Stimulated activated CD8-positive, alpha-beta memory T cell treated with anti-CD3 and anti-CD28 coated beads, Interleukin-15, amount 100 ng/mL, for 48 hours (primary cell): ENCODE measurements at places on chromosomes 1 and 21.

DNA sequence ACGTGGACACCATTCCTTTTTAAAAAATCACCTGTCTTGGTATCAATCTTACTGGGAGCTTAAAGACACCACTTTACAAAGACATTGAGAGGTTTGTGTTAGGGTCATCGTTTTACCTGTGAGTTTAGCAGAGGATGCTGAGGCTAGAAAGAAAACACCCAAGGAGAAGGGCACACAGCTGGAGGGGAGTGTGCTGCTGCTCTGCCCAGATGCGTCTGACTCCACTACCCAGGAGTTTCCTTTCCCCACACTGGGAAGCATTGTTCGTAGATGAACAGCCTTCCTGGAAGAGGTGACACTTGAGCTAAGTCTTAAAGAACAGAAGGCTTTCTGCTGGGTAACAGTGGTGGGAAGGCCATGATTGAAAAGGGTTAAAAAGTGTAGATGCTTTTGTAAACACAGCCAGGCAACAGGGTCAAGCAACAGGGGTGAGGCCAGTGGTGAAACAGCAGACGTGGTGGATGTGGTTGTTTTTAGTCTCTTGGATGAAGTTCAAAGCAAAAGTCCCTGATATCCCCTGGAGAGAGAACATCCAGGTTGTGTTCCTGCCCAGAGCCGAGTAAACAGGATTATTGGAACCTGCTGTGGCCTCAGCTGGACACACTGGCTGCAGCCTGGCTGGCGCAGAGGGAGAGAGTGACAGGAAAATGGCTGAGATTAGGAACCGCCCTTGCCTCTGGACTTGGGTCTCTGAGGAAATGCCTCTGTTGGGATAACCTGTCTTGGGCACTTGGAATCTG is 198.6 kb upstream of the JUN start:
- DNase-seq = no peak

- DNase-seq = no peak
These were observed 48.1 kb downstream of the BEND5 start for GRCh38 chr1:48728584-48728983.

GRCh38 chr1:107942814-107943213 is 22.2 kb downstream of the VAV3 start:
- DNase-seq = no peak

GRCh38 chr1:51750218-51750617 is 128.3 kb downstream of the NRDC start:
- no peak for DNase-seq

- no peak for DNase-seq
These were observed 62.4 kb upstream of the FAM3B start for GRCh38 chr21:41254090-41254700.

DNA sequence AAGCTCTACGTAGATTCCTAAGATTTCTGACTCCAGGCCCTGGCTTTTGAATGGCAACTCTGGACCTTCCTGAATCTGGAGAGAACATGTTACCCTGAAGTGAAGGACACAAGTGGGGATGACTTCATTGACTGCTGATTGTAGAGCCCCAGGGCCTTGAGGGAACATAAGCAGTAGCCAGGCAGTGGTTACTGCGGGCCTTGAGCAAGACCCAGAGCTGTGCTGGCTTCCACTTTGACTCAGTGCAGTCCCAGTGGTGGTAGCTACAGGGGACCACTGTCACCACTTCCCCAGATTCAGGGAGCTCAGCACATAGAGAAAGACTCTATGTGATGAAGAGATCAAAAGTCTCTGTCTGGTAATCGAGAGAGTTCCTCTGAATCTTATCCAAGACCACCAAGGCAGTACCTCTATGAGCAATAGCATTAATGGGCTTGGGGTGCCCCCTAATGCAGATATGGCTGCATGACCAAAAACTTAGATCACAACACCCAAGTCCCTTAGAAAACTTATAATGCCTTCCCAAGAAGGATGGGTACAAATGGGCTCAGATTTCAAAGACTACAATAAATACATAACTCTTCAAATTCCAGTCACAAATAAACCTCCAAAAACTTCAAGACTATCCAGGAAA is 1278.3 kb downstream of the AMY1C start:
- DNase-seq = no peak

GRCh38 chr1:17250601-17251000 is 1.7 kb downstream of the PADI3 start:
- no peak for DNase-seq

GRCh38 chr1:238343852-238344251 is 453.1 kb upstream of the ZP4 start:
- DNase-seq = no peak

DNA sequence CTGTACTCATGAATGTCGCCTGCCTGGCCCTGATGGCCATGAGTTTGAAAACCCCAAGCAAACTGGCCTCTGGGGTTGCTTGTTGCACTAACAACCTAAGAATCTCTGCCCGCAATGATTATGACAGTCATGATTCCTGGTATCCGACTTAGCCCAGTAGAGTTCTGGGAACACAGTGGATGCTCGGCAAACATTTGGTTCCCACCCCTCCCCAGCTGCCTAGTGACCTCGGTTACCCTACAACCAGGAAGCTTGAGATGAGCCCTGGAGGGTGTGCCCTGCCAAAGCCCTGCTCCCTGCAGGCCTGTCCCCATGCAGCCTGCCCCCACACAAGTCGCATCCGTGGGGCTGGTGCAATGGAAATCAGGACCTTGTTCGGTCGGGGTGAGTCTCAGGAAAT is 76.0 kb upstream of the ZBTB40 start:
- DNase-seq = no peak

GRCh38 chr1:22053861-22054770 is 1.6 kb downstream of the CDC42 start:
- DNase-seq = no peak

- no peak for DNase-seq
These were observed 15.3 kb downstream of the SLC16A4 start for GRCh38 chr1:110375490-110375889.

DNA sequence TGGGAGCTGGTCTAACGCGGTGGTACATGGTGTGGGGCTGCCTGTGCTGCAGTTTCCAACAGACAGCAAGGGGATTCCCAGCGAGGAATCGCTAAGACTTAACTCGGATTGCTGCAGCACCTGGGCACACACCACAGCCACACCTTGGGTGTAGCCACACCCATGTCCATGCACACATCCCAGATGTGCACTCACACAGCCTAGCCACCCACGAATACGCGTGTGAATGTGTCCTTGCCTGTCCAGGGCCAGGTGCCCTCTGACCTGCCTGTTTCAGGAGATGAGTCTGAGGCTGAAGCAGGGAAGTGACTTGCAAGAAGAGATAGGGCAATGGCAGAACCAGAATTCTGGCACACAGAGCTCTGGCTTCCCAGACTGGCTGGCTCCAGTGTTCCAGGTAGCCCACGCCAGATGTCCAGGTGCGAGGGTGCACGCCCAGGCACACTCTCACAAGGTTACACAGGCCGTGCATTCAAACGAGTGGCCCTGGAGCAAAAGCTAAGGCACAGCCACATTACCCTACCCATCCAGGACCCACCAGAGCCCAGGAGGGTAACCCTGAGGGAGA is 272.7 kb downstream of the TRABD2B start:
- no peak for DNase-seq

DNA sequence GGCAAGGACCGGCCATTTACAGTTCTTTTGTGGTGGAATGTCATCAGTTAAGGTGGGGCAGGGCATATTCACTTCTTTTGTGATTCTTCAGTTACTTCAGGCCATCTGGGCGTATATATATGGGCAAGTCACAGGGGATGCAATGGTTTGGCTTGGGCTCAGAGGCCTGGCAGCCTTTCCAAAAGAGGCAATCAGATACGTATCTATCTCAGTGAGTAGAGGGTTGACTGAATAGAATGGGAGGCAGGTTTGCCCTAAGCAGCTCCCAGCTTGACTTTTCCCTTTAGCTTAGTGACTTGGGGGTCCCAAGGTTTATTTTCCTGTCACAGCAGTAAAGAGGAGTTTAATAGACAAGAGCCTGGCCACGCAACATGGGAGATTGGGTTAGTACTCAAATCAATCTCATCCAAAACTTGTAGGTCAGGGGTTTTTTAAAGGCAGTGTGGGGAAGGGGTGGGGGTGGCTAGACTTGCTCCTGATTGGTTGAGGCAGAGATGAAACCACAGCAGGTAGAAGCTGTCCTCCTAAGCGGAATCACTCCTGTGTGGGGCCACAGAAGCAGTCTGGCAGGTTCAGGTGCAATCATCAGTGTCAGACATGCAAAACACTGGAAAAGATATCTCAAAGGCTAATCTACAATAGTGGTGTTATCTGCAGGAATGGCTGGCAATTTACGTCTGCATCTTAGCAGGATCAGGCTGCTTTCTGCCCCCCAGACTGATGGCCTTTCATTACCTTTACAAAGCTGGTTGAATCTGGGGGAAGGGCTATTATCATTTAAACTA is 112.9 kb downstream of the TLR5 start:
- DNase-seq = no peak

DNA sequence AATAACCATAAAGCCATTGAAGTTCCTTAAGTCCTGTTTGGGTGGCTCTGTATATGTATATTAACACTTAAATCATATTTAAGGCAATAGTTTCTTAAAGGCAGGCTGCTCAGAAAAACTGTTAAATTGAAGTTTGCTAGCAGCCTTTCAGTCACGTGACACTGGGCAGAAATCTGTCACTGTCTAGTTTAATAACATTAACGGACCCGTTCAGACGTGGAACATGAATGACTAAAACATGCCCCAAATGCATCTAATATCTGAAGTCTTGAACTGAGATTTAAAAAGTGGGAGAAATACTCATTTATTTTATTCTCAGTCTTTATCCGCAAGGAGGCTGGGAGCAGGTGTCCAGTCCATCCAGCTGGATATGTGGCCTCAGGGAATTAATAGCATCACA is 3.3 kb upstream of the SPATA1 start:
- no peak for DNase-seq

- no peak for DNase-seq
These were observed 12.1 kb upstream of the CDK11B start for GRCh38 chr1:1670866-1671265.

- no peak for DNase-seq
These were observed 199.9 kb upstream of the CHRM3 start for GRCh38 chr1:239186487-239186886.

- DNase-seq = no peak
These were observed 62.6 kb downstream of the ABL2 start for GRCh38 chr1:179166663-179167417.

DNA sequence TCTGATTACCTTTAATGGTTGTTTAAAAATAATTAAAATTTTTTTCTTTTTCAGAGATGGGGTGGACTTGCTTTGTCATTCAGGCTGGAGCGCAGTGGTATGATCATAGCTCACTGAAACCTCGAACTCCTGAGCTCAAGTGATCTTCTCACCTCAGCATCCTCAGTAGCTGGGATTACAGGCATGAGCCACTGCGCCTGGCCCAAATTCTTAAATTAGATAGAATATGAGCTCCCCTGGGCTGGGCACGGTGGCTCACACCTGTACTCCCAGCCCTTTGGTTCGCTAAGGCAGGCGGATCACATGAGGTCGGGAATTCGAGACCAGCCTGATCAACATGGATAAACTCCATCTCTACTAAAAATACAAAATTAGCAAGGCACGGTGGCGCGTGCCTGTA is 17.0 kb downstream of the CERS2 start:
- no peak for DNase-seq

DNA sequence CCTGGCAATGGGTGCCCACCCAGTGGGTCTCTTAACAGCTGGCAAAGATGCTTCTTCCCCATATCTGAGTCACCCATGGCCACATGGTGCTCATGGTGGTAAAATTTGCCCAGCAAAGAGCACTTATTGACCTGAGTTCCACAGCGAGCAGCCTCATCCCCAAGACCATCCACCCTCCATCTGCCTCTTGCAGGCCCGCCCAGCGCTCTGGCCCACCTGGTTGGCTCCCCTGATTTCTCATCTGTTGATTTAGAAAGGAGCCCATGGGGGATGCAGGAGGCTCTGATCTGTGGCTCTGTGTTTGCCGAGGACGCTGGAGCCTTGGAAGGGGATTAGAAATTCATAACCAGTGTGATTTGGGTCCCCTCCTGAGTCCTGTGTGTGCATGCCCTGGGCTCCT is 657.5 kb downstream of the PTPRU start:
- DNase-seq = no peak

GRCh38 chr1:50279622-50280330 is 143.5 kb downstream of the DMRTA2 start:
- no peak for DNase-seq

GRCh38 chr1:101004061-101004460 is 21.5 kb downstream of the DPH5 start:
- no peak for DNase-seq

GRCh38 chr1:147720557-147720956 is 39.8 kb downstream of the GJA5 start:
- no peak for DNase-seq

DNA sequence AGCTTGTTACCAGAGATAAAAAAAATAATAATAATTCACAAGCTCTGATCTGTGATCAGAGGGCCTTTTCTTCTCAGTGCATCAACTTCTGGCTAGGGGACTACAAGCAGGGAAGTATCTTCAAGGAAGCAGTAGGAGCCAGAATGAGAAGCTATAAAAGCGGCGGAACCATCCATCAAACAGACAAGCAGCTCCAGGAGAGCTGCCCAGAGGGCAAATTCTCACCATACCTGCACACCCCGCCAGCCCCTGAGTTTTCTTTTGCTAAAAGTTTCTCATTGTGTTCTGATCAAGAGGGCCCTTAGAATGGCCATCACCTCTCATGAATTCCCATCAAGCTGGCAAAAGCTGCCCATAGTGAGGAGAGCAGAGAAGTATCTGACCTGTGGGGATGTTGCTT is 99.4 kb downstream of the SMYD2 start:
- no peak for DNase-seq

DNA sequence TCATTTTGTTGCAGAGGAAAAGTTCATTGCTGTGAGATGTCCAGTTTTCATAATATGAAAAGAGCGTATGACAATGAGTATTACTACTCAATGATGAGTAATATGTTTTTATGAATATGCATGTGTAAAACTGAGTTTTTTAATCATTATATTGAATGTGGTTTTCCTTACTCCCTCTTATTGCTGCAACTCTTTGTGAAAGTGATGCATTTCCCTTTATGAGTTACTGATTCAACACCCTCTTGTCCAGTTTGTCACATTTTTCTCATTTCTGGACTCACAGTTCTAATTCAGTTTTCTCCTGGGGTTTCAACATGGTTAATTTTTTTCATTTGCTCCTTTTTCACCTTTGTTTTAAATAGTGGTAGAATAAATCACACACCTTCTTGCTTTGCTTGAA is 35.2 kb upstream of the KCNJ15 start:
- DNase-seq = no peak
